Inflammatory macrophage (primary cell): ENCODE measurements at places on chromosomes 7 and 10.

DNA sequence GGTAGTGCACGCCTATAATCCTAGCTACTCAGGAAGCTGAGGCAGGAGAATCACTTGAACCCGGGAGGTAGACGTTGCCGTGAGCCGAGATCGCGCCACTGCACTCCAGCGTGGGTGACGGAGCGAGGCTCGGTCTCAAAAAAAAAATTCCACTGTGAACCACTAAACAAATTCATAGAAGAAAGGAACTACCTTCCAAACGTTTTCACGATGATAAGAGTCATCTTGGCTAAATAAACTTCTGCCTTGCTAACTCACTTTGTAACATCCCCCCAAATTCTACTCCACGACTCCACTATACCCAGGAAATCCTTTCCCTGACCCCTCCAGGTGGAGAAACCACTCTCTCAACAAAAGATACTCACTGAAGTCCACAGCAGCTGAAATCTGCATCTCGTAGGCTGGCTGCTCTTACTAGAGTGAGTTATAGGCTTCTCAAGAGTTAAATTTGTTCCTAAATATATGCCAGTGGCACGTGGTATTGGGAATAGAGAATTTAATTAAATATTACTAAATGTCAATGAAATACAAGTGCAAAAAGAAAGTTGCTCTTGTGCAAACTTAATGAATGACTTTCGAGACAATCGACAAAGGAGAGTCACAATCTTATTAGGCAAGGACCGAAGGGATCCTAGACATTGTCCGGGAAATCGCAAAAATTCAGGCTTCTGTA lies 1.6 kb upstream of the GTF2I start:
- no peak for DNase-seq

DNA sequence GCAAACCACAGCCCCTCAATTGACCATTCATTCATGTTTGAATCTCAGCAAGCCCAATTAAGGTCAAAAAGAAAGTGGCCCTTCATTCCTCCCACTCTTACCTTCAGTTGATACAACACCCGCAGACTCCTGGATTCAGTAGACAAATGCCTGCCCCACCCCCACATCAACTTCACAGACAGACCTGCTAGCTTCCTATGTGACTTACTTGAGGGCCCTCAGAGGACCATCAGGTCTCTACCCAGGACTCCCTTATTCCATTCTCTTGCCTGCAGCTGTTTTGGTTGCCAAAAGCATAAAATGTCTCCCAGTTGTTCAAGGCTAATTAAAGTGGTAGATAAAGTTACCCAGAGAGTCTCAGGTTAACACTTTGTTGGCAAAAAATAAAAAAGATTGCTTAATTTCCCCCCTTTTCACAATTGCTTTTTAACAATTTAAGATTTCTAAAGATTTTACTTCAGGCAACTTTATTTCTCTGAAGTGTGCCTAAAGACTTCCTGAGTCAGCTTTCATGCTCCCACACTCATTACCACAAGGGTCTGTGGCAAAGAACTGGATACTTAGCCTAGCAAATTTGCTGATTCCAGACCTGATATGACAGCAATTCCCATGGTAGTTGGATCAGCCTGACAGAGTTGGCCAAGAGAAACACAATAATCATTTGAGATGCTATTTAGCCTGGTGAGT lies 3.3 kb upstream of the MTERF1 start:
- no peak for DNase-seq

DNA sequence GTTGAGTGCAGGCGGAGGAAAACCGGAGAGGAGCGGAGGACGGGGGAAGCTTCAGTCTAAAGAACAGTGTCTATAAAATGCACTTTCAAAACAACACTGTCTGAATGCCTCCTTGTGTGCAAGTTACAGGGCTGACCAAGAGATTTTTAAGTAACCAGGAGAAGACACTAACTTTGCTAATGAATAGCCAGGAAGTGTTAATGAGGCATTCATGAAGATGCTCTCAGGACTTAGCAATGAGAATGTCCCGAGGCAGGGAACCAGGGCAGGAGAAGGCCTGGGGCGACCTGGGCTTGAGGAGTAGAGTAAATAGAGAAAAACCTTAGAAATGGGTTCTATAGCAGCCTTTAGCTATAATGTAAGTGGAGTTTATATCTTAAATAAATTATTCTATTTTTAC lies 312.1 kb downstream of the SKIDA1 start:
- no peak for DNase-seq

- no peak for DNase-seq
Measured at GRCh38 chr7:2488272-2488645, 12.1 kb upstream of the GRIFIN start.

GRCh38 chr7:1100386-1100785 lies 12.5 kb downstream of the GPER1 start:
- DNase-seq = no peak

DNA sequence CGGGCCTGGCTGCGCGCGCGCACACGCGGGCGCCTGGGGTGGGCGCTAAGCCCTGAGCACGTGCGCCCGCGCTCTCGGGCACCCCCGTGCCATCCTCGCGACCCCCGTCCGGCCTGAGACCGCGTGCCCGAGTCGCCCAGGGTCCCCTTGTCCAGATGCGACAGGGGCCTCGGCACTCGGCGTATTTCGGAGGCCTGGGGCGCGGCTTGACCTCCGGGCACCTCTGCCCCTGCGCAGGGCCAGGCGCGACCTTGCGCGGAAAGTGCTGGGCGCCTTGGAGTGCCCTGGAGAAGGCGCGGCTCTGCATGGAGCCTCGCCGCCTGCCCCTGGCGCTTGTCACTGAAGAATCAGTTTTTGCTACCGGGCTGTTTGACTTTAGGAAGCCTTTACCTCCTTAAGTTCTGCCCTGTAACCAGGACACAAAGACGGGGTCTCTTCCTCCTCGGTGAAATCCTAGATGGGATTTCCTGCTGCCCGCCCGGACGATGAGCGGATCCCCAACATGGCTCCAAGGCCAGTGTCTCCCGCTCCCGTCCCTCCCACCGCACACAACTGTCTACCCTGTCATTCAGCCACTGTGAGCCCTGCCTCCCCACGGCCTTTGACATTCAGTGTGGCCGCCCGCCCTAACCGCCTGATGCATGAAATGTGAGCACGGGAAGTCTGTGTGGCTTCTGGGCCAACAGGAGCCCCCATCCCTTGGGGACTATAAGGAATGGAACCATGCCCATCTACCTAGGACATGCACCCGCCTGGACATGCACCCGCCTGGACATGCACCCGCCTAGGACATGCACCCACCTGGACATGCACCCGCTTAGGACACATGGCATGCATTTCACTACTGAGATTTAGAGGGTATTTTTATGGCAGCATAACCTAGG lies 1.1 kb upstream of the STK32C start:
- peak; percentile 17 for DNase-seq

- no peak for DNase-seq
Measured at GRCh38 chr7:36600869-36601530, 123.3 kb downstream of the AOAH start.

DNA sequence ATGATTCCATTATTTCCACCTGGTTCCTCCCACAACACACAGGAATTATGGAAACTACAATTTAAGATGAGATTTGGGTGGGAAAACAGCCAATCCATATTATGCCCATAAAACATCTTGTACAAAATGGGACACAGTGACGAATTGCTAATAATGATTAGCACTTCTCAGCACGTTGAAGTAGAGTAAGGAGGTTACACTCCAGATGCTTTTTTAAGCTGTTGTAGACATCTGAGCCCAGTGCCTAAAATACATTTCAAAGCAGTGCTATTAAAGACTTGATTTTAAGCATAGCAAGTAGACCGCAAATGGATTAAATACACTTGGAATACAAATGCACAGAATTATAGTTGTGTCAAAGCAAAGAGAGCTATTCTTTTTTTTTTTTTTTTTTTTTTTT lies 105.9 kb downstream of the AASS start:
- no peak for DNase-seq

GRCh38 chr7:143426479-143427142 lies 16.6 kb upstream of the TAS2R60 start:
- no peak for DNase-seq

- DNase-seq = no peak
Measured at GRCh38 chr7:151451156-151451555, 11.2 kb upstream of the CRYGN start.

GRCh38 chr10:112775381-112775780 lies 174.7 kb upstream of the TCF7L2 start:
- no peak for DNase-seq
